ENCODE measurements at places on chromosomes 5 and 9.
A peak's percentile ranks its signal among the peaks of the same experiment; 100 is the strongest.

GRCh38 chr5:73637565-73637964 lies 11.6 kb downstream of the ARHGEF28 start:
- no peak for DNase-seq
- no peaks in the 10 kb centered on the region for H3K36me3 ChIP-seq
- no peak overlapping the region for H3K4me3 ChIP-seq
- H3K4me1 ChIP-seq, result peaks cover 19% of the 10 kb centered on the region

- no peaks in the 10 kb centered on the region for H3K27me3 ChIP-seq
- no peaks in the 10 kb centered on the region for H3K36me3 ChIP-seq
- no peak for DNase-seq
- no peak overlapping the region for H3K27ac ChIP-seq
- peaks cover 7% of the 10 kb centered on the region for H3K4me1 ChIP-seq
These were observed 83.8 kb upstream of the FREM1 start for GRCh38 chr9:14993901-14994554.

- H3K27me3 ChIP-seq, result no peaks in the 10 kb centered on the region
- peak; percentile 84 for DNase-seq
- no peaks in the 10 kb centered on the region for H3K36me3 ChIP-seq
These were observed 20.5 kb upstream of the PSD2 start for GRCh38 chr5:139774980-139775661.

GRCh38 chr5:107813559-107813958 lies 142.8 kb upstream of the EFNA5 start:
- H3K4me1 ChIP-seq, result no peaks in the 10 kb centered on the region
- H3K36me3 ChIP-seq, result no peaks in the 10 kb centered on the region
- H3K4me3 ChIP-seq, result no peak overlapping the region
- DNase-seq, result no peak
- no peaks in the 10 kb centered on the region for H3K27me3 ChIP-seq
- no peak overlapping the region for H3K27ac ChIP-seq

DNA sequence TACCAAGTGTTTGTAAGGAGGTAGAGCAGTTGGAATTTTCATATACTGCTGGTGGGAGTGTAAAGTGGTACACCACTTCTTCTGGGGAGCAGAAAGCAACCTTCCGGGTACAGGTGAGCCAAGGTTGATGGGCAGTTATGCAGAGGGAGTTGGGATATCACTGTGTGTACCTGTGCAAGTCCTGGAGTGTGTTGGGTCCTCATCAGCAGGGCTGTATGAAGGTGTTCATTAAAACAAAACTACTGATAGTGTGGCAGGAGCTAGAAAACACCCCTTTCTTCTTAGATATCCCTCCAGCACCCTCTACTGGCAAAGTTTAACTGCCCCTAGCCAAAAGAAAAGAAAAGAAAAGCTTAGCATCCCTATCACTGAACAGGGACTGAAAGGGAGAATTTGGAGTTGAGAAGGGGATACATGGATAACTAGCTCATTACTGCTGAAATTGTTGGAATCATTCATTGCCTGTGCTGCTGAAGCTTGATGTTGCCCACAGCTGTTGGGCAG lies 10.7 kb downstream of the MARCHF6 start:
- DNase-seq, result no peak
- H3K27ac ChIP-seq, result no peak overlapping the region
- H3K27me3 ChIP-seq, result no peaks in the 10 kb centered on the region

- DNase-seq, result no peak
- no peaks in the 10 kb centered on the region for H3K36me3 ChIP-seq
- no peak overlapping the region for H3K4me3 ChIP-seq
- no peak overlapping the region for H3K27ac ChIP-seq
These were observed 104.0 kb downstream of the EBF1 start for GRCh38 chr5:158995694-158996173.

DNA sequence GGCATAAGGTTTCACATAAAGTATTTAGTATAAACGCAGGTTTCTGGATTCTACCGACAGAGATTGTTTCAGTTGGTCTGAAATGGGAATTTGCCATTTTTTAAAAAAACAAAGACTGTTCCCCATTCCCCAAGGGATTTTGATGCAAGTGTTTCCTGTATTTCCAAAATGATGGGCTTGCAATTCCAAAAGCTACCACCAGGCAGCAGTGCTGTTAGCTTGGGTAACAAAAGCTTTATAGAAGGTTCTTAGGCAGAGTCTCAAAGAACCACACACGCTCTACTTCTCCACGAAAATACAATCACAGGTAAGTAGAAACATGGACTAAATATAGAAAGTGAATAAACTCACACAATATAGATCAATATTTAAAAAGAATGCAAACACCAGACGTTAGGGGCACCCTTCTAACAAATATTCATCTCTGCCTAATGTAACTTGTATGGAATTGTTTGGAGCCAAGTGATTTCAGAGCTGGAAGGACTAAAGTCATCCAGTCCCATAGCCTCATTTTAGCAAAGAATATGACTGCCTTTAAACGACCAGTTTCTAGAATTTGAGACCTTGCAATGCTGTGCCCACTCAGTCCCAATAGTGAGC lies 154.3 kb downstream of the SPOCK1 start:
- DNase-seq, result peak; percentile 33
- no peaks in the 10 kb centered on the region for H3K4me1 ChIP-seq
- no peaks in the 10 kb centered on the region for H3K27me3 ChIP-seq
- no peak overlapping the region for H3K4me3 ChIP-seq
- H3K27ac ChIP-seq, result no peak overlapping the region

GRCh38 chr9:107992271-107992670 lies 502.7 kb upstream of the KLF4 start:
- no peaks in the 10 kb centered on the region for H3K36me3 ChIP-seq
- no peak overlapping the region for H3K27ac ChIP-seq
- no peaks in the 10 kb centered on the region for H3K27me3 ChIP-seq

- no peaks in the 10 kb centered on the region for H3K4me1 ChIP-seq
- DNase-seq, result peak; percentile 57
- no peak overlapping the region for H3K27ac ChIP-seq
- no peak overlapping the region for H3K4me3 ChIP-seq
These were observed 66.3 kb upstream of the PAPPA start for GRCh38 chr9:116087246-116087645.

- no peaks in the 10 kb centered on the region for H3K36me3 ChIP-seq
- no peak overlapping the region for H3K4me3 ChIP-seq
- no peak overlapping the region for H3K27ac ChIP-seq
- peaks cover 6% of the 10 kb centered on the region for H3K4me1 ChIP-seq
- no peaks in the 10 kb centered on the region for H3K27me3 ChIP-seq
These were observed 21.4 kb upstream of the HAVCR1 start for GRCh38 chr5:157080286-157080685.

DNA sequence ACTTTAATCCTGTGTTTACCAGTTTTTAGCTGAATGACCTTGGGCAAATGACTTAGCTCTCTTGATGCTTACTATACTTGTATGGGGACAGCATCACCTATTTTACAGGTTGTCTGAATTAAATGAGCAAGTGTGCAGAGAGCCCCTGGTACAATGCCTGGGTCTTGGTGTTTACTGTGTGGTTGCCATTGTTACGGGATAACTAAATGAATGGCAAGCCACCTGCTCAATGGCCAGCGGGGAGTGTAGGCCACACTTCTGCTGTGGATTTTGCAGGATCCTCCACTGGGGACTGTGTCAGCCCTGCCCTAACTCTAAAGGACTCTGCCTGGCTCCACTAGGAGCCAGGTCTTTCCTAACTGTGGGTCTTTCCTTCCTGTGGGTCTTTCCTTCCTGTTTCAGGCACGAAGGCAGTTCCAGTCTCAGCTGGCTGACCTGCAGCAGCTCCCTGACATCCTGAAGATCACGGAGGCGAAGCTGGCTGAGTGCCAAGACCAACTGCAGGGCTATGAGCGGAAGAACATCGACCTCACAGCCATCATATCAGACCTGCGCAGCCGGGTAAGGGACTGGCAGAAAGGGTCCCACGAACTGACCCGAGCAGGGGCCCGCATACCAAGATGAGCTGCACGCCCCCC lies 10.3 kb upstream of the GLE1 start:
- no peaks in the 10 kb centered on the region for H3K27me3 ChIP-seq
- peak; percentile 79 for DNase-seq
- no peaks in the 10 kb centered on the region for H3K36me3 ChIP-seq
- H3K4me1 ChIP-seq, result peaks cover 14% of the 10 kb centered on the region

GRCh38 chr5:143554187-143554717 lies 150.8 kb upstream of the NR3C1 start:
- no peak for DNase-seq
- no peaks in the 10 kb centered on the region for H3K27me3 ChIP-seq
- H3K4me1 ChIP-seq, result no peaks in the 10 kb centered on the region
- no peak overlapping the region for H3K27ac ChIP-seq
- H3K4me3 ChIP-seq, result no peak overlapping the region

DNA sequence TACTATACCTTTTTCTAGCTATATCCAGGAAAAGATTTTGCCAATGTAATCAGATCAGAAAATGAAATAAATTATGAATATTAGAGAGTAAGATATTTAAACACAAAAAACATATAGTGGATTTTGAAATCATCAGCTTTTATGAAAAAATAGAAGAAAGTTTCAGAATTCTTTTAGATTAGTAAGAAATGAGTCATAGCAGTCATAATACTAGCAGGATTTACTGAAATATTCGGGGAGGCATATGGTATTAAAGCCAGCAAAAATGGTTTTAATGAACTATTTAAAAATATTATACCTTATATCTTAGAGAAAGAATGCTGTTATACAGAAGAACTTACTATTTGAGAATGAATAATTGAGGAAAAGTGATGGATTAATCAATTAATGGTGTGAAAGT lies 303.6 kb upstream of the NUDT12 start:
- no peak overlapping the region for H3K27ac ChIP-seq
- no peak for DNase-seq
- H3K36me3 ChIP-seq, result no peaks in the 10 kb centered on the region
- no peaks in the 10 kb centered on the region for H3K27me3 ChIP-seq

- H3K27ac ChIP-seq, result no peak overlapping the region
- no peaks in the 10 kb centered on the region for H3K36me3 ChIP-seq
- H3K4me1 ChIP-seq, result no peaks in the 10 kb centered on the region
- H3K27me3 ChIP-seq, result no peaks in the 10 kb centered on the region
- DNase-seq, result no peak
These were observed 26.0 kb downstream of the NDUFS6 start for GRCh38 chr5:1827025-1827885.

- H3K36me3 ChIP-seq, result no peaks in the 10 kb centered on the region
- H3K4me1 ChIP-seq, result no peaks in the 10 kb centered on the region
- H3K27ac ChIP-seq, result no peak overlapping the region
- H3K27me3 ChIP-seq, result no peaks in the 10 kb centered on the region
- no peak for DNase-seq
- no peak overlapping the region for H3K4me3 ChIP-seq
These were observed 62.8 kb downstream of the SV2C start for GRCh38 chr5:76145945-76146344.

- H3K27ac ChIP-seq, result no peak overlapping the region
- H3K4me1 ChIP-seq, result no peaks in the 10 kb centered on the region
- no peaks in the 10 kb centered on the region for H3K36me3 ChIP-seq
- no peak overlapping the region for H3K4me3 ChIP-seq
These were observed 10.2 kb downstream of the OR2V1 start for GRCh38 chr5:181120761-181121160.

DNA sequence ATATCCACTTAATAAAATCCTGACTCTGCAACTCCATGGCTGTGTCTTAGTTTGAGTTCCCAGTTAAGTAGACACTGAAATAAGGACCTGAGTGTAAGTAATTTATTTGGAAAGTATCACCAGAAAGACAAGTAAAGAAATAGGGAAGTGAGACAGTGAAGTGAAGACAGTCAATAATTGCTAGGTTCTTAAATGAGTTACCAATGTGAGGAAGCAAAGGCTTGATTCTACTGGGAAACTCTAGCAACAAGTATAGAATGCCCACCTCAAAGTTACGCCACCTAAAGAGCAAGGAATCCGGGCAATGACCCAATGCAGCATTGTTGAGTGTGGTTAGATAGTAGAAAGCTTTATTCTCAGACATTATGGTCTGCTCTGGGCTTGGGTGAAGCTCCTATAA lies 383.9 kb downstream of the TLR4 start:
- no peaks in the 10 kb centered on the region for H3K4me1 ChIP-seq
- H3K36me3 ChIP-seq, result no peaks in the 10 kb centered on the region
- H3K4me3 ChIP-seq, result no peak overlapping the region
- DNase-seq, result no peak

DNA sequence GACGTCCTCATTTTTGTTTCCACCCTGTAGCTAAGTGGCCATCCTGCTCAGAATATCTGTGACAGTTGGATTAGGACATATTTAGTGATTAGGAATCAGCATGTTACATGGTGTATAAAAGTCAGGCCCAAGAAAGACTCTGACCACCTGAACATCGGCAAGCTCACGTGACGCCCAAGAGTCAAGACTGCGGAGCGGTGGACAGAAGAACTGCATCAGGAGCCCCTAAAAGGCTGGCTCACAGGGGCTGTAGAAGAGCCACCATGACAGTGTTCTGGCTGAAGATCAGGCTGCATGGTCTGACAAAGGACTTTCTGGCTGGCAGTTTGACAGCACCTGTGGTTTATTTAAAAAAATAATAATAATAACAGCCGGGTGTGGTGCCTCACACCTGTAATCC lies 185.3 kb downstream of the AUH start:
- no peak for DNase-seq
- H3K27me3 ChIP-seq, result no peaks in the 10 kb centered on the region
- H3K36me3 ChIP-seq, result no peaks in the 10 kb centered on the region
- H3K27ac ChIP-seq, result no peak overlapping the region
- no peak overlapping the region for H3K4me3 ChIP-seq

DNA sequence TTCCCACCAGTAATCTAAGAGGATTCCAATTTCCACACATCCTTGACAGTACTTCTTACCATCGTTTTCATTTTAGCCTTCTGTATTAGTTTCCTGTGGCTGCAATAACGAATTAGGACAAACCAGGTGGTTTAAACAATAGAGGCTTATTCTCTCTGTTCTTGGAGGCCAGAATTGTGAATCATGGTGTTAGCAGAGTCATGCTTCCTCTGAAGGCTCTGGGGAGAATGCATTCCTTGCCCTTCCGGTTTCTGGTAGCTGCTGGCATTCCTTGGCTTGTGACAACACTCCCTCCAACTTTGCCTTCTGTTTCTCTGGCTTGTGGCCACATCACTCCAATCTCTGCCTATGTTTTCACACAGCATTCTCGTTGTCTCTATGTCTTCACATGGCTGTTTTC lies 23.5 kb downstream of the RIGI start:
- H3K27ac ChIP-seq, result no peak overlapping the region
- H3K27me3 ChIP-seq, result no peaks in the 10 kb centered on the region
- H3K36me3 ChIP-seq, result no peaks in the 10 kb centered on the region
- no peaks in the 10 kb centered on the region for H3K4me1 ChIP-seq
- H3K4me3 ChIP-seq, result no peak overlapping the region

DNA sequence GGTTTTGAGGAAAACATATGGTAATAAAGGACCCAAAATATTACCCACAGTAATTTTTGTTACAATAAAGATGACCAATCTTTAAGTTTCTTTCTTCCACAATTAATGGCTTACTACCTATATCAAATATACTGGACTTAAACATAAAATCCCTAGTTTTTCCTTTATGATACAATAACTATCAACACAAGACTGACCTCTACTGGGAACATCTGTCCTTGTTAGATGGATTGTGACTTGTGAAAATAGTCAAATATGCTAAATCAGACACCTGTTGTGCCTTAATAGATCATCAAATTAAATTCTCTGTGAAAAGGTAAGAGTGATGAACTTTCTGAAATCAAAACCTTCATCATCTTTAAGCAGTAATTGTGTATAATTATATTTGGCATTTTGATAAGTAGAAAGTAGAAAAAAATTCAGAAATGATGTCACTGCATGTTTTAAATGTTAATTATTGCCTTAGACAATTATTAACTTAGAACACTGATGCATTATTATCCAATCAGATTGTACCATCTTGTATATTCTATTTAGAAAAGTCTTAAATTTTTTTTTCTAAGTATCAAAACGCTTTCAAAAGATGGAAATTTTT lies 113.6 kb downstream of the DEPDC1B start:
- H3K27ac ChIP-seq, result no peak overlapping the region
- DNase-seq, result no peak
- no peaks in the 10 kb centered on the region for H3K4me1 ChIP-seq
- no peaks in the 10 kb centered on the region for H3K36me3 ChIP-seq
- H3K4me3 ChIP-seq, result no peak overlapping the region

Data from adrenal gland (tissue), 19 donors.